H4 (cell line): ENCODE measurements at places on chromosomes 4 and X. TPM values are rescaled to one million over a fixed set of nuclear protein-coding genes. Genes with fewer than 3 reads are reported as not detected.

DNA sequence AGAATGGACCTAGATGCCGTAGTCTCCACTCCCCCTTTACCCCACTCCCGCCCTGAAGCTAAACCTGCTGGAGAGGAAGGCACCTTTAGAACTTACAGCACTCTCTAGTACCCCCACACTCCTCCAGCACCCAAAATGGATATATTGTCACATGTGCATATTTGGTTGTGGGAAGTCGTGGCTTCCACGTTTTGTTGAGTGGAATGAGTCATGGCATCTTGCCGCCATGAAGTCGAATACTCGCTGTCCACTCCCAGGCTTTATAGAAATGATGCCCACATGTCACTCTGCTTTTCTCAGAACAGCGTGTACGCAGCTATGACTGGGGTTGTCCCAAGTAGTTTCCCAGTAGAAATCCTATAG is 545 bp downstream of the ABCE1 start:
- DNase-seq, result peak; percentile 24

GRCh38 chr4:167088115-167088514 is 146.2 kb downstream of the SPOCK3 start:
- DNase-seq, result no peak

Gene EXOC1L
- total RNA-seq, result not detected in 2 replicates

GRCh38 chr4:8597319-8597718 is 4.8 kb downstream of the CPZ start:
- no peak for DNase-seq

GRCh38 chr4:150971901-150972300 is 43.2 kb downstream of the LRBA start:
- no peak for DNase-seq

DNA sequence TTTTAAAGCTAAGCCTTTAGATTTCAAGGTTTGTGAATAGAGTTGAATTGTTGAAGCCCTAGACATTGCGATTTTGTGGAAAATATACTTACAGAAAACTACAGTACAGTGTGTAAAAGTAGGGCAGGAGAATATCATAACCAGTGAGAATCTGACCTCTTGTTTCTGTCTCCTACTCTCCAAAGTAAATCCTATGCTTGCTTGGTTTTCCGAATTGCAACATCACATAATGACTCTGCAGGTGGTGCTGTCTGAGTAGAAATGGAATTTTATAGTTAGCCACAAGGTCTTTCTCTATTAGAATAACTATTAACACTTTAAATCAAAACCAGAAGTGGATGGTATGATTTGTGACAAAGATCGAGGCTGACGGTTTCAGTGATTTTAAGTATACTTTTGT is 505.6 kb downstream of the RAPGEF2 start:
- peak; percentile 61 for DNase-seq

DNA sequence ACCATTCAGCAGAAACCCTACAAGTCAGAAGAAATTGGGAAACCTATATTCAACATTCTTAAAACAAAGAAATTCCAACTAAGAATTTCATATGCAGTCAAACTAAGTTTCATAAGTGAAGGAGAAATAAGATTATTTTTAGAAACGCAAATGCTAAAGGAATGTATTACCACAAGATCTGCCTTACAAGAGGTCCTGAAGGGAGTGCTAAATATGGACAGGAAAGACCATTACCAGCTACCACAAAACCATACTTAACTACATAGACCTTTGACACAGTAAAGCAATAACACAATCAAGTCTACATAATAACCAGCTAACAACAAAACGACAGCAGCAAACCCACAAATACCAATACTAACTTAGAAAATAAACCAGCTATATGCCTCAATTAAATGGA is 169.3 kb upstream of the FGF16 start:
- DNase-seq, result no peak

Gene PLS3
- total RNA-seq, result 126 and 161 TPM in 2 replicates

GRCh38 chr4:10115271-10115796 is 1.3 kb downstream of the WDR1 start:
- DNase-seq, result no peak

GRCh38 chrX:55697381-55697780 is 20.2 kb upstream of the RRAGB start:
- DNase-seq, result no peak

- peak; percentile 85 for DNase-seq
Measured at GRCh38 chr4:23945451-23946017, 55.7 kb upstream of the PPARGC1A start.

DNA sequence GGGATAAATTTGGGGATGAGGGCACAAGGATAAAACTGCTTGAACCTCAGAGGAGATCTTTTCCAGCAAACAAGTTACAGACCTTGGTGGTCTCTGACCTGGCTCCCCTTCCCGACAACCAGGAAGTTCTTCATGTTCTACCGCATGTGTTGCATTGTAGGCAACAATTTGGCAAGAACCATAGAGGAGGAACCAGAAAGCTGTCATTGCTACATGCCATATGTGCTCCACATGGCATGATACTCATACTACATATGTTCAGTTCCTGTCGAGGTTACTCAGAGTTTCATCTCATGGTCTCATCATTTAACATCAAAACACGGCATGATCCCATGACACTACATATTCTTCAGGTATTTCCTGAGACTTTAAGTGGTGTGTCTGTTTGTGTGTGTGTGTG is 235.9 kb downstream of the OR13H1 start:
- DNase-seq, result no peak

Gene TBC1D25
- 2.6 and 3.2 TPM in 2 replicates for total RNA-seq

Gene WDR17
- 1.7 and 3.4 TPM in 2 replicates for total RNA-seq

- DNase-seq, result no peak
Measured at GRCh38 chr4:159162576-159162975, 59.7 kb downstream of the RAPGEF2 start.

DNA sequence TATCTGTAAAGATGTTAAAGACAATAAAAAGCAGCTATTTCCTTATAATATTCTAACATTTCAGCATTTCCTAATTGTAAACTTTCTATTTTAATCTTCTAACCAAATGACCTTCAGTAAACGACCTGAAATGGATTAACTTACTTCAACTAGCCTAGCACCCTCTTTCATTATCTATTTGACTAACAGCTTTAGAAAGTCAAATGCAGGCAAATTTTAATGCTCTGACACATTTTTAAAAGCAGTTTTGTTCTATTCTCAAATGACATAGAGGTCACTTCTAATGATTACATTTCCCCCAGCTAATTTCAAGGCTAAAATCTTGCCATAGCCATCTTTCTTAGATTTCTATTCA is 41.9 kb downstream of the SLC7A11 start:
- no peak for DNase-seq

Gene TEX13D
- not detected in 2 replicates for total RNA-seq

DNA sequence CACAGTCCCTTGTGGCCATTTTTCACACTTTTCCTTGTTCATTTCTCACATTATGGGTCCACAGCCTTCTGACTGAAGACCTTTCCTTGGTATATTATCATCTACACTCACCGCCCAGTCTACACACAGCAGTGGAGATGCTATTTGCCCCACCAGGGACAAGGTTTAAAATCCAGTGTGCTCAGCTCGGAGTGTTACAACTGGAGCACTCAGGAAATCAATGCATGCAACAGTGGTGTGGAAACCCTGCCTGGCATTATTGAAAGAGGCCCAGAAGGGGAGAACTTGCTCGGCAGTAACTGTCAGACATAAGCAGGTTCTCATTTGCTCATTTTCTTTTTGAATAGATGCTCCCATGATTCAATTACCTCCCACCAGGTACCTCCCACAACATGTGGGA is 340.9 kb downstream of the DHRSX start:
- no peak for DNase-seq

Gene HHIP
- total RNA-seq, result 0.16 and 0.23 TPM in 2 replicates

Gene PDCL2
- total RNA-seq, result not detected in 2 replicates
